ENCODE measurements at places on chromosomes 7 and 10. TPM values are rescaled to one million over a fixed set of nuclear protein-coding genes. Genes with fewer than 3 reads are reported as not detected.

- no peak for DNase-seq
Observed at GRCh38 chr10:49369216-49370162, 26.4 kb downstream of the DRGX start.

Gene DIP2C
- total RNA-seq, result 0.09 TPM

Gene SPAM1
- not detected for total RNA-seq

- no peak for DNase-seq
Observed at GRCh38 chr10:25743832-25744231, 190.2 kb upstream of the MYO3A start.

GRCh38 chr10:34109495-34109894 is 705.6 kb downstream of the PARD3 start:
- no peak for DNase-seq

DNA sequence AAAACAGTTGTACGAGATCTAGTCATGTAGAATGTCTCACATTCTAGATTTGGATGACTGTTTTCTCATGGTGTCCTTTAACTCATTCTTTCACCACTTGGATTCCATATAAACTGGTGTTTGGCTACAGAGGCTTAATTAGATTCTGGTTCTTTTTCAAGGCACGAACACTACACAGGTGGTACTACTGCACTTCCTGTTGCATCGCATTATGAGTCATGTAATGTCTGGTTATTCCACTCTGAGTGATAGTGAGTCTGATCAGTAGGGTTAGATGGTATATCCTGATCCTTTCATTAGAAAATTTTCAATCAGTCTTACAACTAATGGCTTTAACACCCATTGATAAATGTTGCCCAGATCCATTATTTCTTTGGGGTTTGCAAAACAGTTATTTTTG is 11.2 kb upstream of the AKAP9 start:
- DNase-seq, result no peak

DNA sequence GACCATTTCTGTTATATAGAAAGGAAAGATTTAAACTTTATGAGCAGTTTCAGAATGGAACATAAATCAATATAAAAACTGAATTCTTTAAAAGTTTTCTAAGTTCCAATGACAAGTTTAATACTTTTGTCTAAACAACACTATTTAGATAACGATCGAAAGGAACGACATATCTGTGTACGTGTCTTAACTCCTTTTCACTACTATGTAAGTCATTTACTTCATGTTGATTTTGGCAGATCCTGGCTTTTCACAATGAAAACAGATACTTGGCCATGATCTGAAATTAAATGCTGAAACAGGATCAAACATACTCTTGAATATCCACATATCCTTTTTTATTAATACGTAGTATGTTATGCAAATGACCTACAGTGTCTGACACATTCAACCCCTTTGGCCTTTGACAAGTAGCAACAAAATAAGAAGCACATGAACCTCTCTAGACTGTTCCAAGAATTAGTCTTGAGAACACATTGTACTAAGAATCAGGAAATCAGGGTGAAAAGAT is 41.9 kb downstream of the RNLS start:
- no peak for DNase-seq

- DNase-seq, result no peak
Observed at GRCh38 chr10:126073606-126074005, 177.2 kb downstream of the FANK1 start.

DNA sequence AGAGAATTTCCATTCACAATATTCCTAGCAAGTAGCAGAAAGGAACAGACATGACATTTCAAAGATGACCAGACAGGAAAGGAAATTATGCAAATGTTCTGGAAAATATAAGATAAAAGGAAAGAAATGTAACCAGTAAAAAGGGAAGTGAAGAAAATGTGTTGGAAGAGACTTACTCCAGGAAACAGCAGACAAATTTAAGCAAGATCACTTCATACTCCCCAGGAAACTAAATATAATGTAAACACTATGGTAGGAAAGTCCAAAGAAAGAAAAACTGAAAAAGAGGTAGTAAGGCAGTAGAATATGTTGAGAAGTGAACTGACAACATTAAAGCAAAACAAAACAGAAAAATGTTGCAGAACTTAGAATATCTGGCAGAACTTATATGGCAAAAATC is 6.4 kb upstream of the ST8SIA6 start:
- DNase-seq, result no peak

Gene INHBA
- total RNA-seq, result 0.02 TPM

DNA sequence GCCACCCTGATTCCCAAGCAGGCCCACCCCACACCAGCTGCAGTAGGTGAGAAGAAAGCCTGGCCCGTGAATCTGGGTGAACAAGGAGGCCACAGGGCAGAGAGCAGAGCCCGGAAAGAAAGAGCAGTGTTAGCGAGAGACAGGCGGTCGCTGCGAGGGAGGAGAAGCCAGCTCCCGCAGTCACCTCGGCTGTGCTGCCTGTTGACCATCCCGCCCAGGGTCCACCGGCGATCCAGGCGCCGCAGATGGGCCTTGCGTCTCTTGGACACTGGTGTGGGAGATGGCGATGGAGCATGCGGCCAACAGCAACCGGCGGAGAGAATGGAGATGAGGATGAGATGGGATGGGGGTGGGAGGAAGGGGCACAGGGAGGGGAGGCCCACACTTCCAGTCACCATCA is 128.8 kb downstream of the NEURL1 start:
- no peak for DNase-seq

Gene OR6B1
- total RNA-seq, result not detected

- no peak for DNase-seq
Observed at GRCh38 chr7:7909376-7909775, 59.2 kb upstream of the GLCCI1 start.

Data from K562 (cell line).